ENCODE measurements at places on chromosomes 3 and 15.

- no peak for DNase-seq
These were observed 4.7 kb downstream of the LINGO1 start for GRCh38 chr15:77628010-77628409.

GRCh38 chr3:151544164-151544548, 83.3 kb upstream of the IGSF10 start:
- DNase-seq: no peak

DNA sequence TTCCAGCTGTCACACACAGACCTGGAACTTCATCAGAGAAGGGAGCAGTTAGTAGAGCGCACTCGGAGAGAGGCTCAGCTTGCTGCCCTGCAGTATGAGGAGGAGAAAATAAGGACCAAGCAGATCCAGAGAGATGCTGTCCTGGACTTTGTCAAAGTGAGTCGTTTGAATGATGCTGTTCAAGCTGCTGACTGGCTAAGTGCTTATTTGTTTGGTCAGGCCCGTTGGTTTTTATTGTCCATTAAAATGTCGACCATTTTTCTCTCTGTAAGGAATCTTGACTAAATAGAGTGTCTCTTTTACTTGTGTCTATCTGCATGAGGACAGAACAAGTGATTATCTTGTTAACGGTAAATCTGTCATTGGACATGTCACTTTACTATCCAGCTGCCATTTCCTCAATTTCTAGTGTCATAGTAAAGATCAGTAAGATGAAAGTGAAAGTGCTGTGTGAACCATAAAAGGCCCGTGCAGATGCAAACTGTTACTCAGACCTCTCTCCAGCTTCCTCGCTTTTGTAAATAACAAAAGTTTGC, 56.9 kb downstream of the LRCH3 start:
- no peak for DNase-seq

GRCh38 chr3:40086890-40087883, 222.3 kb upstream of the EIF1B start:
- no peak for DNase-seq

DNA sequence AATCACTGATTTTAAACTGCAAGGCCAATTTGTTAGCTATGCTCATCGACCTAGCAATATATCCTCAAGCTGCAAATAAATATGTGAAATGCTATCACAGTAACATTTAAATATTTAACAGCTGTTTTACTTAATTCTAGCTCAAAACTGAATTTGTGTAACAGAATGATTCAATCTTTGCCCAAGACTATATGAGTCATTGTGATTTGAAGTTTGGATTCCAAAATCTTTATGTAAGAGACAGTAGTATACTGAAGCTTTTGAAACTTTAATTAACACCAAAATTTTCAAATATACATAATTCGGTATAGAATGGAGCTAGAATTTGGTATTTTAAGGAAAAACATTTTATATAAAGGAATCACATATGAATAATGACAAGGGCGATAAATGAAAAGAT, 603.0 kb upstream of the ROBO2 start:
- peak; percentile 29 for DNase-seq

- no peak for DNase-seq
These were observed 190.4 kb downstream of the GHSR start for GRCh38 chr3:172257648-172258400.

DNA sequence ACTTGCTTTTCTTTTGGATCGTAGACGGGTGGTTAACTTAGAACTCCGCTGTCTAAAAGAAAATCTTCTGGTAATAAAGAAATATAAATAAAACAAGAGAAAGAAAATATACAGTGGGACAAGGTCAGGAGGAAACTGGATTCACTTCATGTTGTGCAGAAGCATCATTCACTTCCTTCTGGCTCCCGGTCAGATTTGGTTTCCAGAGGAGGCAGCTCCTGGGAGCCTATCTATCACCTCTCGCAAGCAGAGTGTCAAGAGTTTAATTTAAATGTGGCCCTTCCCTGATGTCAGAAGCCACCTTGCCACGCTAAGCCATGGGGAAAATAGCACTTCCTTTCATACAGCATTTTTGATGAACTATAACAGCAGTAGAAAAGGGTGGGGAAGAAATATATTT, 139.1 kb downstream of the NSMCE3 start:
- DNase-seq: no peak

DNA sequence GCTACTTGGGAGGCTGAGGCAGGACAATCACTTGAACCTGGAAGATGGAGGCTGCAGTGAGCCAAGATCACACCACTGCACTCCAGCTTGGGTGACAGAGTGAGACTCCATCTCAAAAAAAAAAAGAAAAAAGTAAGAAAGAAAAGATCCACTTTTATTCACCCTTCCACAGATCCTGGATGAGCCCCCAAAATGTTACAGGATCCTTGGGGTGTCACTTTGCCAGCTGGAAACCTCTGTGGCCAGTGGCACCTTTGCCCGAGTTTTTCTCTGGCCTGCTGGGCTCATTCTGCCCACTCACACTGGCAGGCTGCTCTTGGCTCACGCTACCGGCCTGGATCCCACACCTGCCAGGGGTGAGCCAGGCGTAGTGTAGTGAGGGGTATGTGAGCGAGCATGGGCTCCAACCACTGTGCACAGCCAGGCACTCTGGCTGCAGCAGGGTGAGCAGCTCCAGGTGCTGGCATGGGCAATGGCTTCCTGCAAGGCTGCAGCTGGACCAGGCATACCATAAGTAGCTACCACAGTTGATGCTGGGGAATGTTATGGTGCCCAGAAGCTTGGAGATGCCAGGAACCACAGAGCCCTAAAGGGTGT, 57.8 kb upstream of the C15orf39 start:
- no peak for DNase-seq

DNA sequence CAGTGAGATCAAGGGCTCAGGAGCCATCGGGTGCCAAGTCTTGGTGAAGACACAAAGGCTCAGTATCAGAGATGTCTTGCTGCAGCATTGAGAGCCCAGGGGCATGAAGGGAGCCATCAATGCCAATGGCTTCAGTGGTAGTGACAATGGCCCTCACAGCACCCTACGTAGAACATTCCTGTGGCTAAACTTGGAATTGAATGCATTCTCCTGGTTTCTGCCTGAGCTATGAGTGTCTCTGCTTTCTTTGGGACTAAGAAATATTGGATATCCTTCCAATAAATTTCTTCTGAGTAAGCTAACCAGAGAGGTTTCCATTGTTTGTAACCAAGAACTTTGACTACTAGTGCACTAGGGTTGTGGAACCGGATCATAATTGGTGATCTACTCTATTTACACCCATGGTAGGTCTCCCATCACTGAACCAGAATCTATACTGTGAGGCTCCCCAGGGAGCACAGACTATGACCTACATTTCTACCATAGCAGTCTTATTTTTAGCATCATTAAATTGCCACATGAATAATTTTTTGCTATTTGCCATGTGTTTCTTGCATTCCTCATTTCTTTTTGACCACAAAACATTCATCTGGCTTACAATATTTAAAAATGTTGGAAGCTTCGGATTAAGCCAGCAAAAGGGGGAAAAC, 31.6 kb upstream of the PDZRN3 start:
- DNase-seq: peak; percentile 24

- no peak for DNase-seq
These were observed 34.5 kb upstream of the TMEM42 start for GRCh38 chr3:44827196-44827595.

GRCh38 chr3:172550347-172550943, 27.2 kb upstream of the TNFSF10 start:
- peak; percentile 40 for DNase-seq

- DNase-seq: no peak
These were observed 25.4 kb upstream of the SOX14 start for GRCh38 chr3:137738710-137739109.

DNA sequence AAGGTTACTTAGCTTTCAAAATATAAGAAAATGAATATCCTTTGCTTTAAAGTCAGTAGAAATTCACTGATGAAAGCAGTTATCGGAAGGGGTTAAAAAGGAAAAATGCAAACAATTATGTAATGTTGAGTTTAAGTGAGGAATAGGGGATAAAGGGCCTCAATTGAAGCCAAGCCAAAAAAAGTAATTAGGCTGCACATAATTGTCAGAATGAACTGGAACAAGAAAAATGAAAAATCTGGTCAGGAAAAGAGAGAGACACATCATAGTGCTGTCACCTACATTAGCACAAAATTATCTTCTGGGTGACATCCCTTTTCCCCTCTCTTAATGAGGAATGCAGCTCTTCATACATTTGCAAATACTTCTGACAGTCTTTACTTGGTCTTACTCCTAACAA, 48.8 kb upstream of the PIK3R4 start:
- DNase-seq: no peak

- no peak for DNase-seq
These were observed 702.9 kb upstream of the NAALADL2 start for GRCh38 chr3:174156200-174156599.

DNA sequence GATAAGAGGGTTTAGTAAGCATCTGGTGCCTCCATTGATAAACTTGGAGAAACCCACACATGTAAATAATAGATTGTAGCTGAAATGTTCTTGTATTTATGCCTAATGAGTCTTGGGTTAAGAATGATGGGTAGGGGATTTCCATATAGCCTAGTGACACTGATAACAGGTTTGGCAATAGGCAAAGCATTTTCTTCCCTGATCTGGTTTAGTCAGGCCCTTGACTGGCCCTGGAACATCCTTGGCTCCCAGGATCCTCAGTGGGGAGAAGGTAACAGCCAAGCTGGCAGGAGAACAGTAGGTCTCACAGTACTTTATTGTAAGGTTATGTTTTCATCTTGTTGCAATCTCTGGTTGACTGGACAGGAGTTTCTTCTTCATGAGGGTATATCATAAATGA, 228.4 kb downstream of the DIPK2A start:
- DNase-seq: no peak

DNA sequence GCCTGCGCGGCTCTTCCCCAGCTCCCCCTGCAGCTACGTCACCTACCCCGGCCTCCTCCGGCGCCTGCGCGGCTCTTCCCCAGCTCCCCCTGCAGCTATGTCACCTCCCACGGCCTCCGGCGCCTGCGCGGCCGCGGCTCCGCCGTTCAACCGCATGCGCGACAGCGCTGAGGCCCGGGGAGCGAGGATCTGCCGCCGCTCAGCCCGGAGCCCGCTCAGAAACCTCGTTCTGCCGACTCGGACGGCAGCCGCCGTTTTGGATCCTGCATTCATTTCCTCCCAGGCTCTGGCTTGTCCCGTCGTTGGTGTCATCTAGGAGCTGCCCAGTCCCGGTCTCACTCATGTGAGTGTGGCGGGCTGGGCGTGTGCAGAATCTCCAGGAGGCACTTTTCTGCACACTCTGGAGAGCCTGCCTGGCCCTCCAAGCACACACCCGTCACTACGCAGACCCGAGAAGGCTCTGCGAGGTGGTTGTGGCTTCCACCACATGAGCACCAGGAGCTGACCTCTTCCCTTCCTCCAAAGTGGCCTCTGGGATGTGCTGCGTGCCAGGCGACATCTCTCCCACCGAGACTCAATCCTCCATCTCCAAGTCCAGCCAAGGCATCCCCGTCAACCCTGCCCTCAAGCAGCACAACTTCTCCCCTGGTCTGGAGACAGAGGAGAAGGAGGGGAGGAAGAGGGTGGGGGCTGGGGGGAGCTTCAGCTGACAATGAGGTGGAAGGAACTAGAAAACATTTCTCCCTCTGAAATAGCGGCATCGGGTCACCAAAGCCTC, 165.3 kb downstream of the CHSY1 start:
- DNase-seq: no peak

DNA sequence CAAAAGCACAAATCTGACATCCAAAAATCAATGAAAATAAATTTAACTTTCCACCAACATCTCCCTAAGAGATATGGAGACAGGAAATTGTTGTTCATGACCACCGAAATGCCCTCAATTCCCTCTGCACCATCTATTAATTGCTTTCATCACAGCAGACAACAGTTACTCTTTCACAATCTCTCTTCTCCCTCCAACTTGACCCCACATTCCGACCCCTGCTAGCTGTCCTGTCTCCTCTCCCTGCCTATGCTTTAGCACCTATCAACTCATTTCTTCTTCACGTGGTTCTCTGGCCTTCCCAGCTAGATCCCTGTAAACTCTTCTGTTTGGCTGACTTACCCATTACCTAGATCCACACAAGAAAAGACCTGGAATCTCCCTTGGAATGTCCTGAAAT, 173.9 kb upstream of the ADAMTS9 start:
- DNase-seq: no peak

DNA sequence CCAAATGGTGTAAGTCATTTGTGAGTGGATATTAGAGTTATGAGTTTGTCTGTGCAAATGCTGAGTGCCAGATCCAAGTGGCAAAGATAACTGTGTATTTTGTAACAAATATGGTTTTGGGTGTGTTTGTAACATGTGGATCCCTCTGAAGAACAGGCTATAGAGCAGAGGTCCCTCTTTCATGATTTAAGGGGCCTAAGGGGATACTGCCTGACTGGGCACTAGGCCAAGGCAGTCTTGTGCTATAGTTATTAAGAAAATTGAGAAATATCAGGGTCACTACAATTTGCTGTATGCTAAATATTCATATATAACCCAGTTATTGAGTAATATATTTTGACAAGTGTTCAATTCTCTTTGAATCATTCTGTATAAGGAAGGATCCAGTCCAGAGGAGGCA, 555.6 kb upstream of the RGMA start:
- no peak for DNase-seq

DNA sequence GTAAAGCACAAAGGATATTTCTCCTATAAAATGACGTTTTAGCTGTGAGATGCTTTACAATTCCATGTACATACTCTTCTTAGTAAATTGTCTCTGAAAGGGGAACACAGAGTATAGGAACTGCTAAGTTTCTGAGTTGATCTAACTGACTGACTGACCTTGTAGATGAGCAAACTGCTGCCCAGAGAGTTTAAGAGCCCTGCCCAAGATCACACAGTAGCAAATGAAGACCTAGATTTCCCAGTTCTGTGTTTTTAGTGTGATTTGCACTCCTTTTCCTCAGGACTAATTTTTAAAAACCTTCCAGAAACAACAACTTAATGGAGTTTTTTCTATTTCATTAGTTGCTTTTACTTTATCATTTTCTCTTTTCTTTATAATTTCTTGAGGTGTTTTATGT, 247.7 kb downstream of the PDCD6IP start:
- DNase-seq: no peak

Data from HS-27A (cell line).